ENCODE measurements at places on chromosomes 5 and 9. TPM values are rescaled to one million over a fixed set of nuclear protein-coding genes. Genes with fewer than 3 reads are reported as not detected.

GRCh38 chr5:181220178-181220515 is 2.9 kb upstream of the TRIM41 start:
- DNase-seq: no peak

- DNase-seq: no peak
Measured at GRCh38 chr5:114206640-114207039, 155.2 kb upstream of the KCNN2 start.

The ACTBL2 gene
- total RNA-seq: not detected

The FGFR4 gene
- total RNA-seq: 60.8 TPM

All from tibial nerve (tissue), 4 donors.